ENCODE measurements at places on chromosomes 7 and 10.

- peak; percentile 96 for DNase-seq
Observed at GRCh38 chr7:65981965-65982792, at the start of gene GUSB. GUSB (minus strand) TSS chr7:65982213; CDS start chr7:65982183, 30 bp downstream.

DNA sequence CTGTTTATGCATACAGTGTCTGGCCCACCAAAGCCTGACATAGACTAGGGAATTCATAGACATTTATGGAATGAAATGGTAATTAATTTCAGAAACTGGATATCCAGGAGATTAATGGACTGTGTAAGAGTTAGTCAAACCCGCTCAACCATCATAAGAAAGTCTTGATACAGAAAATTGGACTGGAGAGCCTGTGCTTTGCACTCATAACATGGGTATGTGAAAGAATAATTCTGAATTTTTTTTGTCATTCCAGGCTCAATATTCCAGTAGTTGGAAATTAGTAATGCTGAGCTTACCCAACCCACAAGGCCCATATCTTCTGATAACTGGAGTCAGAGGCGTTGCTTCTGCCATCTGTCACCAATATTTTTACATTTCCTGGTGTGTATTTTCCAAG lies 799.7 kb upstream of the IGFBP3 start:
- DNase-seq, result no peak

- DNase-seq, result peak; percentile 6
Observed at GRCh38 chr7:107318523-107319160, 149.8 kb downstream of the HBP1 start.

GRCh38 chr10:458421-458851 lies 231.0 kb downstream of the DIP2C start:
- DNase-seq, result no peak

GRCh38 chr7:120741371-120742042 lies 116.4 kb downstream of the TSPAN12 start:
- no peak for DNase-seq

GRCh38 chr7:93279541-93279940 lies 47.4 kb downstream of the VPS50 start:
- DNase-seq, result no peak

DNA sequence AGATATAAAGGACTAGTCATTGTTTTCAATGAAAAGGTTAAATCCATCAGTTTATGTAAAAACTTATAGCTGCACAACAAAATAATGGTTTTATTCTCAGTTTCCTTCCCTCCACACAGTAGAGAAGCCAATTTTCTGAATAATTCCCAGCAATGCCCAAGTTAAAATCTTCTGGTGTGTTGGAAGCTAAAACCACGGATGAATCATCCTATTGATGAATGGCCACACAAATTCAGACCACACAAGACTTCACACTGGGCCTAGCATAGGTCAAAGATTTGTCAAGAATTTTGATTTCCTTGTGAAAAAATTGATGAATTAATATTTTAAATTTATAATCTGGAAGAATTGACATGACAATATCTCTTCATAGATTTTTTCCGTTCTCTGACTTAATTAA lies 617.6 kb downstream of the INHBA start:
- no peak for DNase-seq

- no peak for DNase-seq
Observed at GRCh38 chr7:108908456-108908855, 338.8 kb downstream of the DNAJB9 start.

GRCh38 chr7:66282591-66282935 lies 77.4 kb downstream of the TPST1 start:
- no peak for DNase-seq

DNA sequence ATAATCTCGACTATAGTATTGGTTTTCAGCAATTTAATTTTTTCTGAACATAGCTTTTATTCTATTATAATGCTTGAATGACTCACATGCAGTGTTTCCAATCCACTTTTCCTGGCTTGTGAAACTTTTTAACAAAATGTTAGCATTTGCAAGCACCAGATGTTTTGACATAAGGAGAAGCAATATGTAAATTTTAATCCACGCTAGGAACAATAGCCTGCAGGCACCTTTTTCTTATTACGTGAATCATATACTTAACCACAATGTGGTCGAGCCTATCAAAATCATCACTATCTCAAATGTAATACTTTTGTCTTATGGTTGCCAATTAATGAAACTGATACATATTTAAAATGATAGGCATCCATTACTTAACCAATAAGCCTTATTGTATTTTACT lies 97.1 kb downstream of the TFEC start:
- no peak for DNase-seq

DNA sequence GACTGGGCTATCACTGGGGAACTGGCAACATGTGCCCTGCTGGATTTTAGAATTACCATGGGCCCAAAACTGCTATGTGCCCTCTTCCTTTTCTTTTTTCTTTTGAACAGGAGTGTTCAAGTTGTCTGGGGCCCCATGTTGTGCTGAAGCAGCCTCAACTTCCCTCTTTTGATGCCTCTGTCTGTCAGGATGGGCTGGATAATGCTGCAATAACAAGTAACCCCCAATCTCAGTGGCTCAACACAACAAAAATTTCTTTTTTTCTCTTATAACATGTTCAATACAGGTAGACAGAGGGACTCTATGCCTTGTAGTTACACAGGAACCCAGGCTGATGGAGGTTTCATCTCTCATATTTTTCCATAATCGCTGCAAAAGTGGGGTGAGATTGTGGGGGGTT lies 8.2 kb upstream of the PCBD1 start:
- no peak for DNase-seq

DNA sequence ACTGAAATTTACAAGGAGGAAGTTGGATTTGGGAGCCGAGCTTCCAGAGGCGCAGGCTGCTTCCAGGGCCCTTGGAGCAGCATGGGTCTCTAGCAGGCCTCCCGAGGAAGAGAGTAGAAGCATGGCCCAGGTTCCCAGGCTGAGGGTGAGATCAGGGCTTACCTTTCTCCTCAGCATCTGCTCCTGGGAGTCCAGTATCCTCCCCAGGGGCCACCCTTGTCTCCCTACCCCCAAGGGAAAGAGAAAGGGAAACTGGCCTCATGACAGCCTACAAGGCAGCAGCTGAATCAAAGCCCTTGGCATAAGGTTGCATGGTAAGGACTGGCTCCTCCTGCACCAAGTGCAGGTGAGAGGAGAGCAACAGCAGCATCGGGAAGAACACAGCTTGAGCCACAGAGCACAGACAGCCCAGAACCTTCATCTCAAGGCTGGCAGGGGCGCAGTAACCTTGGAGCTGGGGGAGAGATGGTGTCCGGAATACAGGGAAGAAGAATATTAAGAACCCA lies 114.5 kb downstream of the MARCHF5 start:
- DNase-seq, result no peak

DNA sequence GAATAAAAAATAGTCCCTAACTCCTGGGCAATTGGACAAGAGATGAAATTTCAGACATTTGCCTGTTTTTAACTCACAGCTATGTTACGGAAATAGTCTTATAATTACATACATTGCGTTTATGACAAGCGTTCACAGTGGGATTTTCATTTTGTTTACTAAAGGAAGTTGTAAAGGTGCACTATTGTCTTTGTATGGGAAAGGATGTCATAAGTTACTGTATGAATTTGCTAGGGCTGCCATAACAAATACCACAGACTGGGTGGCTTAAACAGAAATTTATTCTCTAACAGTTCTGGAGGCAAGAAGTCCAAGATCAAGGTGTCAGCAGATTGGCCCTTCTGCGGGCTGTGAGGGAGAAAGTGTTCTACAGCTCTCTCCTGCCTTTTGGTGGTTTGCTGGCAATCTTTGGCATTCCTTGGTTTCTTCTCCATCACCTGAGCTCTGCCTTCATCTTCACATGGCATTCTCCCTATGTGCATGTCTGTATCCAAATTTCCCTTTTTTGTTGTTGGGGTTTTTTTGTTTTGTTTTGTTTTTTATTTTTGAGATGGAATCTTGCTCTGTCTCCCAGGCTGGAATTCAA lies 5.6 kb downstream of the NFE2L3 start:
- no peak for DNase-seq

GRCh38 chr7:38413784-38414183 lies 140.3 kb upstream of the TARP start:
- DNase-seq, result no peak

GRCh38 chr10:895324-895723 lies 36.2 kb downstream of the LARP4B start:
- no peak for DNase-seq

DNA sequence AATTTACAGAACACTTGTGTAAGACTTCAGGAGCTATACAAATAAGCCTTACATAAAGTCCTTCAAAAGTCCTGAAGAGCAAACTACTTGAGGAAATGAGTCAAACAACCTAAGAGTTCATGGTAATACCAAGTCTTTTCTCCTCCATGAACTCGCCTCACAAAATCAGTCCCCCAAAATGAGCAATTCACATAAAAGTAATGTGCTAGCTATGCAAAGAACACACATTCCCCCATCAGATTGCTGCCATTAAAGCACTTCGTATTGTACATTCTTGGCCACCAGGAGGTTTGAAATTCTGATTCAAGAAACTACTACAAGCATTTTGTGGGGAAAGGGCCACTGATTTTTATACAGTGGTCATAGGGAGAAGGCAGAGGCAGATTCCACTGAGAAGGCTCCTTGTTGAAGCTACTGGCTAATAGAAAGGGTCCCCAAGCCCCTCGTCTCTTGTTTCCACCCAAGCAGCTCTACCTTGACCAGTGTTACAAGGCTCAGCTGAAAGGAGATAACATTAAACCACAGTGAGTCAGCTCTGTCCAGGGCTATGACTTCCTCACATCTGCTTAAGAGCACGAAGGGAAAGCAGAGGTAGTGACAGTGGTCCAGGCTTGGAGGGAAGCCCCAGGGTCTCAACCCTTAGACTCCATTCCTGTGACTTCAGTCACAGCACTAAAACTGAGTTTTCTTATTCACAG lies 115.2 kb upstream of the CDK1 start:
- no peak for DNase-seq

GRCh38 chr7:154672659-154673415 lies 330.1 kb downstream of the PAXIP1 start:
- DNase-seq, result no peak

DNA sequence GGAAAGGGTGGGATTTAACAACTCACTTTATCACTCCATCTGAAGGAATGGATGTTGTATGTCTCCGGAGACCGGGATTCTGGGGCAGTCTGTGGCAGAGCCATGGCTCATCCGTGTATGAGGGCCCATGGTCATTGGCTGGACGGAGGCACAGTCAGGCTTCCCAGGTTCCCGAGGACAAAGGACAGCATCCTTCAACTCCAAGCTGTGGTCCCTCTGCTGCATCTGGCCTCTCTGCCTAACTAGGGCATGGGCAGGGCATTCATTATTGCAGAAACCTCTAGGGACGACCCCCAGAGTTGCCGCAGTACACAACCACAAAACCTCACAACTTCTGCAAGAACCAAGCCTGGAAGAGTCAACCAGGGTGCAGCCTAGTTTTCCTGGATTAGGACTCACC lies 525.2 kb downstream of the GLRX3 start:
- no peak for DNase-seq

- peak; percentile 65 for DNase-seq
Observed at GRCh38 chr10:121668314-121669027, 70.2 kb upstream of the FGFR2 start.

DNA sequence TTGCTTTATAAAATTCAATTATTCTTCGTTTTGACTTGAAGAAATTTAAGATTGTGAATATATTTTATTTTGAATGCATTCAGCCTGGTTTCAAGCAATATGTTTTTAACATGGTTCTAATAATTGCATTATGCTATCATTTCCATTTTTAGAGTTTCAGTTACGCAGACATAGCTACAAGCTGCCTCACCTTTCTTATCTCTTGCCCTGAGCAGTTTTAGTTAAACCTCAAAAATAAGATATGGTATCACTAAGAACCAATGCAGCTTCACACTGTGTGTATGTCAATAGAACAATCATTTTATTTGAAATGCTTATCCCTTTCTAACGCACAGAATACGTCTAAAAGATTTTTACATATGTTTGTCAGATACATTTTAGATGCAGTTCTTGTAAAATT lies 632.6 kb upstream of the KCND2 start:
- DNase-seq, result no peak

- DNase-seq, result no peak
Observed at GRCh38 chr7:140922741-140923345, 1.9 kb downstream of the BRAF start.

DNA sequence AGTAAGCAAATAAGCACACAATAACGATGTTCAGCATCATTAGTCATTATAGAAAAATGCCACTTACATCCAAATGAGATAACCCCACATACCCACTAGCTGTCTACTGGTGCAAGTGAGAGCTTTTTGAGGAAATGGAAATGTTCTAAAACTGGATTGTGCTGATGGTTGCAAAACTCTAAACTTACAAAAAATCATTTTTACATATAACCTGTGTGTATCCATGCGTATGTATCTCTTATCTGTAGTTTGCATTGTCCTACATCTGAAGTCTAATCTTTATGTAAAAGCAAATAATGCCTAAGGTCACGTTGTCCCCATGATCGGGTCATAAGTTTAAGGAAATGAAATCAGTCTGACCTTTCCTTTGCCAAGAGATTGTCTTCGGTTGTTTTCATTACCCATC lies 81.6 kb upstream of the DNAJB6 start:
- no peak for DNase-seq

DNA sequence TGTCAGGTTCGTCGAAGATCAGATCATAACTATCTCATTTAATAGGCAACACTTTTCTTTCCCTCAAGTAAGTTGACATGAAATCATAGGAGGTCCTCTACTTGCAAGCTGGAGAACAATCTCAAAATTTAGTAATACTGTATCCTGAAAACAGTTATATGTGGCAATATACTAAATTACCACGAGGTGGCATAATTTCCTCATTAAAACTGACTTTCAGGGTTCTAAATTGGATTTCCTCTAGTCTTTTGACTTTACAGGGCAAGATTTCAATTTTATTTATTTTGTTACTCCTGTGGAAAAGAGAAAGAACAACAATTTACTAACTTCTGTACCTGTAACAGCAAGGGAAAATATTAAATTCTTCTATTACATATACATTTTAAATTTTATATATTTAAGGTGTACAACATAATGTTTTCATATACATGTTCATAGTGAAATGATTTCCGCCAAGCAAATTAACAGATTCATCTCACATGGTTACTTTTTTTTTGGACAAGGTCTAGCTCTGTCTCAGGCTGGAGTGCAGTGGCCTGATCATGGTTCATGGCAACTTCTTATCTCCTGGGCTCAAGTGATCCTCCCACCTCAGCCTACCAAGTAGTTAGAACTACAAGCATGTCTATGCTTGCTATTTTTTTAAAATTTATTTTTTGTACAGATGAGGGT lies 53.4 kb upstream of the CYP2C18 start:
- DNase-seq, result peak; percentile 38

DNA sequence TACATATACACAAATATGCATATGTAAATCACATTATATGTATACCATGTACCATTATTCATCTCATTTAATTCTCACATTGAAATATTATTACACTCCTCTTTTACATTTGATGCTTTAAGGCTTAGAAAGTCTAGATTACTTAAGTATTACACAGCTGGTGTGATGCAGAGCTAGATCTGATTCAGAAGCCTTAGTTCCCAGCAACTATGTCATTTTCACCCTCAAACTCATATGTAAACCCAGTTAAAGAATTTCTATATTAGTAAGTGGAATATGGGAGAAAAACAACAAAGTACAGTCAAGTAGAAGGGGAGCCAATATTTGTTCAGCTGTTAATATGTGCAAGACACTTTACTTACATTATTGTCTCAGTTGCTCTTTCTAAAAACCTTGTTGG lies 74.3 kb upstream of the CSTF2T start:
- DNase-seq, result no peak

Measured in HEK293T (cell line).